CD4-positive, alpha-beta T cell treated with Interferon gamma for 1 hour (primary cell): ENCODE measurements at places on chromosomes 2 and 18.
A peak's percentile ranks its signal among the peaks of the same experiment; 100 is the strongest.

GRCh38 chr2:135709992-135710391 is 31.7 kb upstream of the UBXN4 start:
- peak; percentile 54 for DNase-seq

- no peak for DNase-seq
Observed at GRCh38 chr2:24833821-24834732, 40.9 kb downstream of the CENPO start.

GRCh38 chr2:238439917-238440316 is 13.2 kb downstream of the ASB1 start:
- no peak for DNase-seq

- DNase-seq = no peak
Observed at GRCh38 chr2:192195548-192196418, 1.1 kb upstream of the TMEFF2 start.

DNA sequence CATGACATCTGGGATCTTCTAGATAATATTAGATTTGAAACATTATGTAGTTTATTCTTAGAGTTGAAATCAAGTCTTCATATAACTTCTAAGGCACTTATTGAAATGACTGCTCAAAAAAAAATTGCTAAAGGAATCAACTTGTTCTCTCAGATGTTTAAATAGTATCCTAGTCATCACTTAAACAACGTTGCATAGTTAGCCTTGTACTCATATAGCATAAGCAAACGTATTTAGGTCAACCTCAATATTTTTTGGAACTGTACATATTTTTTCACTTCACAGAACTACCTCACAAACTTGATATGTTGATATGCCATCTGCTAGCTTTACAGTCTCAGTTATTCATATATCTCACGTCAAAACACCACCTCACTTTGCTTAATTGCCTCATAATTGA is 47.1 kb upstream of the CREB1 start:
- no peak for DNase-seq

GRCh38 chr2:241565411-241565810 is 6.9 kb downstream of the BOK start:
- DNase-seq = no peak

DNA sequence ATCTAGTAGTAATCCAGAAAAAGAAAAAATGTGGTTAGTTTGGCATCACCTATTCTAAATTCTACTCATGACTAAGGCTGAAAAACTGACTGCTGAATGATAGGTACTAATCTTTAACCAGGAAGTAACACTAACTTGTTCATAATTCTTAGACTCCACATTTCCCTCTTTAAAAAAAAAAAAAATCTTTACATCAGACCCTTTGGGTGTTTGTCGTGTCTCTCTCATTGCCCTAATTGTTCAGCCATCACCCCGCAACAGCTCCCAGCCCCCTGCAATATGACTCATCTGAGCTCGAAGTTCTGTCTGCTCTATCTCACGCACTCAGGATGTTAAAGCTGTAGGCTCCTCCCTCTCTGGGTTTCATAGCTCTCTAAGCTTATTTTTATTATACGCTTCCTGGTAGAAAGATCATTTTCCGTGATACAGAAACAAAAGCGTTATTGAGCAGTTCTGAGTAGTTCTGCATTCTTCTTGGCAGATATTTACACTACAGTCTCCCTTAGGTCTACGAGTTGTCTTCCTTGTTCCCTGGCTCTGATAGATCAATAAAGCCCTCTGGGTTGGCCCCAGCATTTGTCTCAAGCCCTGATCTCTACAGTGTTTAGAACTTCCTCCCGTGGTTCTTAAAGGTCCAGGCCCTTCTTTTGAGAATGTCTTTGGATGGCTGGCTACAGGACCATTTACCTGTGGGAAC is 95.6 kb downstream of the TNFRSF11A start:
- peak; percentile 67 for DNase-seq

GRCh38 chr18:74996996-74997395 is 211.9 kb downstream of the PTGR3 start:
- no peak for DNase-seq

DNA sequence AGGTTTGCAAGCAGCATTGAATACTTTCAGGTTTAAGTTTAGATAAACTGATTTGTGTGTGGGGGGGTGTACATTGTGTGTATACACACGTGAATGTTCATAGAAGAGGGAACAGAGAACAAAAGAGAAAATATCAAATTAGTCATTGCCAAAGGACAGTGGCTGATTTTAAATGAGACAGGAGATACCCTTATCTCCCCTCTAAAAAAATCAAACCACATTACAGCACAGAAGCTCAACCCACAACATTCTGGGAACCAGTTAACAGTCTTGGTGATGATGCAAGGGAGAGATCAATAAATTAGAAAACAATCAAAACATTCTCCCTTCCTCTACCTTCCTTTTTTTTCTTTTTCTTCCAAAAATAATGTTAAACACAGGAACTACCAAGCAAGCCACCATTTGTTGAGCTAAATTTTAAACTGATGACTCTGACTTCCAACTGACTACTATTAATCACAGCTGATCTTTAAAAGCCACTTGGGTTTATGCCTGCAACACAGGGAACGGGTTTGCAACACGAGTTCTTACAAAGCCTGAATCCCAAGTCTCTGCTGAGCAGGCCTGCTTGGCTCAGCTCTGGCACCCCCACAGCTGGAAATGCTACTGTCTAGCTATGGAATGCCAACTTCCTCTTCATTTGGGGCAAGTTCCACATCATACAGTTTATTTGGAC is 119.2 kb upstream of the ACVR1C start:
- no peak for DNase-seq

DNA sequence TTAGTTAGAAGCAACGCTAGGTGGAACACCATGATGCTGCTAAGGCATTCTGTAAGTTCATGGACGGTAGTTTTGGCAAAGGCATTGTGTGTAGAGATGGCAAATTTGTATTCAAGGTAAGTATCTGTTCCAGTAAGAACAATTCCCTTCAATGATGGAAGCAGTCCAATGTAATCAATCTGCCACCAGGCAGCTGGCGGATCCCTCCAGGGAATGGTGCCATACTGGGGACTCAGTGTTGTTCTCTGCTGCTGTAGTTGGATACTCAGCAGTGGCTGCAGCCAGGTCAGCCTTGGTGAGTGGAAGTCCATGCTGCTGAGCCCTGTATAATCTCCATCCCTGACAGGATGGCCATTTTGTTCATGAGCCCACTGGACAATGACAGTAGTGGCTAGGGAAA is 62.8 kb downstream of the ARL6IP6 start:
- DNase-seq = no peak

DNA sequence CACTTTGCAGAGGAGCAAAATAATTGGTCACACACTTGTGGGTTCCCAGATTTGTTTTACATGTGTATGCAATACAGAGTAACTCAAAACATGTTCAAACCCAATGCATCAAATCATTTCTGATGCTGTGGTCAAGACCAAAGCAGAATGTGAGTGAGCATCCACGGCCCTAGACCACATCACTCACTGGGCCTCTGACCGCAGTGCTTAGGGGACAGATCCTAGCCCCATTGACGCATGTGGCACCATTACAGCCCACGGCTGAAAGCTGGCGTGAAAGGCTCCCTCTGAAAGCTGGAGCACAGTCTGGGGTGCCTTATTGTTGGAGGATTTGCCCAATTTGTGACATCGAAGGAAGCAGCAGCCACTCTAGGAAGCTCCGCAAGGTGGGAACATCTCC is 498.8 kb upstream of the TCF4 start:
- DNase-seq = no peak
